NCI-H2081 treated with DMSO at 0.1 percent for 48 hours (cell line): ENCODE measurements at places on chromosomes 11 and 22.

- no peak for DNase-seq
Measured at GRCh38 chr11:43576803-43577521, 103.6 kb upstream of the HSD17B12 start.

DNA sequence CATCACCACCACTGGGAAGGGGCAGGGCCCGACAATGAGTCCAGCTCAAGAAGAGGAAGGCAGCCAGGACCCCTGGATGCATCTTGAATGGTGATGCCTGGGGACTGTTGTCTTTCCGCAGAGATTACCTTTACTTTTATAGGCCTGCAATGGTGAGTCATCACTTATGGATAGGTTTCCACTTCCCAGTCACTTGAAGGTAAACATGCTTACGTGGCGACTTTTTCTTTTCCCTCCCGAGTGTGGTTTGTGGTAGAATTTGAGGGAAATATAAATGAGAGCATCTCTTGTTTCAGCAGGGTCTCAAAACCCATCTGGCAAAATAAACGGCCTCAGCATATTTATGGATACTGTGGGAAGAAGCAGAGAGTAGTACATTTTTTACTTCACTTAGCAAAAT is at the start of gene MMP13:
MMP13 (minus strand) TSS at position 109 of the 400 bp plus-strand sequence; CDS start at position 82, 27 bp downstream.
- no peak for DNase-seq

DNA sequence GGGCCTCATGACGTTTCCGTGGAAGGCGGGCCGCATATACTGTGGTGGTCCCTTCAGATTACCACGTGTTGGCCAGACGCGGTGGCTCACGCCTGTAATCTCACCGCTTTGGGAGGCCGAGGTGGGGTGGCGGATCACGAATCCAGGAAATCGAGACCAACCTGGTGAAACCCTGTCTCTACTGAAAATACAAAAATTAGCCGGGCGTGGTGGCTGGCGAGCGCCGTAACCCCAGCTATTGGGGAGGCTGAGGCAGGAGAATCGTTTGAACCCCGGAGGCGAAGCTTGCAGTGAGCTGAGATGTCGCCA is 853 bp upstream of the DENND6B start:
- DNase-seq: no peak

- no peak for DNase-seq
Measured at GRCh38 chr22:41286639-41287091, 678 bp upstream of the RANGAP1 start.

DNA sequence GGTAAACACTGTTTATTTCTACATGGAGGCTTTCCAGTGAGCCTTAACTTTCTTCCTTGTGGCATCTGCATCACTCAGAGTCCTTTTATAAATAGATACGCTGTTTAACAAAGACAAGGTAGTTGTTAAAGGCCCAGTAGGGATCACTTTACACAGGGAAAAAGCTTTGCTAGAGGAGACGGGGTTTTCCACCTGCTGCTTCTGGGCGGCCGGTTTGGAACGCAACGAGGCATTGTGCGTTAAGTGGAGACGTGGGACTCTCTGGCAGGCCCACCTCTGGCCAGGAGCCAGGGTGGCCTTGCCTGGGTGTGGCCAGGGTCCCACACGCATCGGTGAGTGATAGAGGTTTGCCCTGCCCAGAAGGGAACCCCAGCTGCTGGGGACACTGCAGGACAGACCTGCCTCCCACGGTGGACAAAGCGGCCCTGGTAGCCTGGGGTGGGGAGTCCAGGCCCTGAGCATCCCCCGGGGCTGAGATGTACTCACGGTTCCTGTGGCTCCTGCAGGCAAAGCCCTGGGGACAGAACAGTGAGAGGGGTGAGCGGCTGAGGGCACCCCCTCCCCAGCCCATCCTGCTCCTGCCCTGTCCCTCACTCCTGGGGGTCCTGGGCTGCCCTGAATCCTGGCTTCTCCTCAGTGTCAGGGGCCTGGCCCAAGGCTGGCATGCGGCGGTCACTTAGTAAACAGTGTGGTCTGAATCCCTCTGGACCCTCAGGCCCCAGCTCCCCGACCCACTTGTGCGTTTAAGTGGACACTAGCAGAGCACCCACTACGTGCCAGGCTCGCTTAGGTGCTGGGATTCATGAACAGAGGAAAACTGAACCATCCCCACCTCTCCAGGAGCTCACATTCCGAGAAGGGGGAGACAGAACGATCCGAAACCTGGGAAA is 4.2 kb downstream of the IL17REL start:
- peak; percentile 35 for DNase-seq

DNA sequence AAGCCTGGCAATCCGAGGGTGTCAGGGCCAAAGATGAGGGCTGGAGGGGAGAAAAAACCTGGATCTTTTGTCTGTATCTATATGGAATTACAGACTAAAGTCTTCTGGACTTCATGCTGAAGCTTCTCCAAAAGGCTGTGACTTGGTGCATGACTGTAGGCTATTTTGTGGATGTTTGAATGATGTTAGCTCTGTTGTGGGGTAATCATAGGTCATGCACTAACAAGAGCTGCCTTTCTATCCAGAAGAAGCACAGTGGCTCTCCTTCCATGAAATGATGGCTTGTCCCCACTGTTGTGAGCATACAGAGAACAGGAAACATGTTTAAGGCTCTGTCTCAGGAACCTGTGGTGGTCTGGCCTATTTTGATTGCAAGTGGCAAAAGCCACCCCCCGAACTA is 263.3 kb upstream of the PLET1 start:
- DNase-seq: no peak
